ENCODE measurements at places on chromosomes 11 and 22.

DNA sequence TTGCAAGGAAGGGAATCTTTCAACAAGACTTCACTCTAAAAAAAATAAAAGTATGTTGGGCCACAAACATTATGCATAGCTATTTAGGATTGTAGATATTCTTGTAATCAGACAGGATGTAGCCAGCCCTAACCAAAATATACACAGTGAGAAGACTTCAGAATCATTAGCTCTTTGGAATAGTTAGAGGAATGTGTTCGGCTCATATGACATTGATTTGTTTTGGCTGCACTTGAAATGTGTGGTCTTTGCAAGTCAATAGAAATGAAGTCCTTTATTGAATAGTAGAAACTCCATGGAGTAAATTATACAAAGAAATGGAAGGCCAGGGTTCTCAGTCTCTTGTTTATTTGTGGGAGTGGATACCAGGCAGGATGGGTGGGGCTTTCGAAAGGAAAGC lies 692.1 kb downstream of the NTM start:
- no peak for DNase-seq

DNA sequence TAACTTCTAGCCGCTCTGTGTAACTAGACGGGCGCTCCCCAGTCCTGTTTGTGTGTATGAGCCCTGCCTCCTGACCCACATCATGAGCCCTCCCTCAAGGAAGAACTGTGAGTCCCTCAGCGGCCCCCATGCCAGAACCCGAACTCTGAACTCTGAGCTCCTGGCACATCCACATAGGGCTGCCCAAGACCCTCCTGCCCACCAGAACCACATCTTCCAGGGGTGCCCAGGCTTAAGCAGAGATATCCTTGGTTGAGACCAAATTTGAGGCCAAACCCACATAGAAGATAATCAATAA lies 3.0 kb downstream of the TRIM29 start:
- no peak for DNase-seq

DNA sequence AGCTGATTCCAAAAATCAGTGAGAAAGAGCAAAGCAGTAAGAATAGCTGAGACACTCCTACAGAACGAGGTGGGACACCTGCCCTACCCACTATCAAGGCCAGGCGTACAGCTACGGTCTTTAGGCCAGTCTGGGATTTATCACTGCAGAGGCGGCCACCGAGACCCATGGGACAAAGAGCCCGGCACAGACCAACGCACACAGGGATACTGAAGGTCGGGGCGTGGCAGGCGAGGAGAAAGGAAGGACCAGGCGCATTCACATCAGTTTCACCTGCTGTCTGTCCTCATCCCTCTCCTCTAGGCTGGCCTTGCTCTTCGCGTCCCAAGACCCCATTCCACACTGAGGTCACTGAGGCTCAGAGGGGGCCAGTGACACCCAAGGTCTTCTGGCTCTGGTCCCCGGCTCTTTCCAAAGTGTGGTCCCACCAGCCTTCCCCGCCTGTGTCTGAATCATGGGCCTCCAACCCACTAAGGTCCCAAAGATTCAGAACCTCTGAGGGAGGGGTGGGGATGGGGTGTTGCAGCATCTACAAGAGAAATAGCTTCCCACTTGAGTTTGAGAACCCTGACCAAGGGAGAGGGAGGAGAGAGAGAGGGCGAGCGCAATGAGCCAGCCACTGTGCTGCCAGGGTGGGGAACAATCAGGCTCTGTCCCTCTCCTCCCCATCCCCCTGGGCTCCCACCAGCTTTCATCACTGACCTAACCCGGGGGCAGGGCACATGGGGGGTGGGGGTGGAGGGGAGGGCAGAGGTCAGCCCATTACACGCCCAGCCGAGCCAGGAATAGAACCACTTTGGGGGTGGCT lies 7.2 kb upstream of the PICK1 start:
- DNase-seq = no peak

- DNase-seq = no peak
Measured at GRCh38 chr22:48952256-48953102, 875.2 kb downstream of the BRD1 start.

GRCh38 chr11:134030853-134031252 lies 38.0 kb upstream of the JAM3 start:
- DNase-seq = no peak

- no peak for DNase-seq
Measured at GRCh38 chr11:113736323-113736722, 30.2 kb upstream of the TMPRSS5 start.

DNA sequence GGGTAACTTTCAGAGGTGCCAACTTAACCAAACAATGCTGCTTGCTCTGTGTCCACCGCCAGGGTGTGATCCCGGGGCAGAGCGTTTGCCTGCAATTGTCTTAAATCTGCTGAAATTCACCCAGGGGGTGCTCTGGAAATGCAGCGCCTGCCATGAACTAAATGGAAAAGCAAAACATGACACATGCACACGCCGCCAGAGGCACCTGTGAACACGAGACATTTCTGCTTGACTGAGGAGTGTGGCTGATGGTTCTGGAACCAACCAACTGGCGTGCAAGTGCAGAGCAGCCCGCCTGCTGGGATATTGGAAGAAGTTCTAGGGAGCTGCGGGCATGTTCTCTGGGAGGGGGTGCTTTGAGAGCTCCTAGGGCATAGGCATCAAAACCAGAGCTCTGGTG lies 30.4 kb downstream of the DSCAML1 start:
- DNase-seq = no peak

DNA sequence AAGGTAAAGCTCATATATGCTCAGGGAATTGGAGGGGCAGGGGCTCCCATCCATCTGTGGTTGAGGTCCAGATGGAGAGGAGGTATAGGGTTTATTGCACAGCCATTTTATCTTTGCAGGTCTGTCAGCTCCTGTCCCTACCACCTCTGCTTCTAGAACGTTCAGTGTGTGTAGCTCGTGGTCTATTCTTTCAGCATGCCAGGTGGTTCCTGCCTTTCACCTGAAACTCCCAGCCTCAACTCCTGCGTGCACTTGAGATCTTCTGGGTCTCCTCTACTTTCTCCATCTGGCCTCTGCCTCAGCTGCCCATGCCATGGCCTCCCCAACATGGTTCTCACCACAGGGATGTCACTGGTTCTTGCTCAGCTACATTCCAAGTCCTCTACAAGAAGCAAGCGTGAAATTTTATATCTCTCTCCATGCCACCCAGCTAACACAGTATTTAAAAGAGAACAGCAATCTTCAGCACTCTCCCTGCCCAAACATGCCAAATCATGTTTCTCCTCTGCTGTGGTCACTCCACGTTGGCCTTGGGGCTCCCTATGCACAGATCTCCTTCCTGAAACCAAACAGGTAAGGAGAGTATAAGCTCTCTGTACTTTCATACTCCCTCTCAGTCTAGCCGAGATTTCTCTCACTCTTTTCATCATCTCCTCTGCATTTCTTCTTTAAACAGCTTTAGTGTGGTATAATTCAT lies 157.8 kb upstream of the TRPC6 start:
- no peak for DNase-seq

DNA sequence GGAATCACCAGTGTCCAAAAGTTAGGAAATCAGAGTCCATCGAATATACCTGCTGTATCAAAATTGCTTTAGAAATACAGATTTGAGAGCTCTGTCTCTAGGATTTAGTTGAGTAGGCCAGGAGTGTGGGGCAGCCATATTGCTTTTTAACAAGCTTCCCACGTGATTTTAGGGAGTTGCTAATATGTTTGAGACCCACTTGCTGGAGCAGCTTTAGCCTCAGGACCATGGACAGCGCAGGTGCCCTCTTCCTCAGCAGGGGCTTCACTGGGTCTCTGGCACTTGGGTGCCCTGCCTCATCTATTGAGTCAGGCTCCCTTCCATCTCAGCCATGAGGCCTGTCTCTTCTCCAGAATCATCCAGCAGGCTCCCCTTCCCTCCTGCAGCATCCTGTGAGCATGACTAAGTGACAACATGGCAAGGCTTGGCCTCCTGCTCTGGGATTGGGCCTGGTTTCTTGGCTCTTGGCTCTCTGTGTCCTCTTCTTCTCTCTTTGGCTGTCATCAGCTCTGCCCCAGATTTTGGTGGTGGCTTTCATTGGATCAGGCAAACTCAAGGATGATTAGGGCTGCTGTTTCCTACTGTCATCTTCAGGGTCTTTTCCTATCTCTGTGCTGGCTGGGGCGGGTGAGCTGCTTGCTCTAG lies 70.0 kb downstream of the SGSM1 start:
- no peak for DNase-seq

DNA sequence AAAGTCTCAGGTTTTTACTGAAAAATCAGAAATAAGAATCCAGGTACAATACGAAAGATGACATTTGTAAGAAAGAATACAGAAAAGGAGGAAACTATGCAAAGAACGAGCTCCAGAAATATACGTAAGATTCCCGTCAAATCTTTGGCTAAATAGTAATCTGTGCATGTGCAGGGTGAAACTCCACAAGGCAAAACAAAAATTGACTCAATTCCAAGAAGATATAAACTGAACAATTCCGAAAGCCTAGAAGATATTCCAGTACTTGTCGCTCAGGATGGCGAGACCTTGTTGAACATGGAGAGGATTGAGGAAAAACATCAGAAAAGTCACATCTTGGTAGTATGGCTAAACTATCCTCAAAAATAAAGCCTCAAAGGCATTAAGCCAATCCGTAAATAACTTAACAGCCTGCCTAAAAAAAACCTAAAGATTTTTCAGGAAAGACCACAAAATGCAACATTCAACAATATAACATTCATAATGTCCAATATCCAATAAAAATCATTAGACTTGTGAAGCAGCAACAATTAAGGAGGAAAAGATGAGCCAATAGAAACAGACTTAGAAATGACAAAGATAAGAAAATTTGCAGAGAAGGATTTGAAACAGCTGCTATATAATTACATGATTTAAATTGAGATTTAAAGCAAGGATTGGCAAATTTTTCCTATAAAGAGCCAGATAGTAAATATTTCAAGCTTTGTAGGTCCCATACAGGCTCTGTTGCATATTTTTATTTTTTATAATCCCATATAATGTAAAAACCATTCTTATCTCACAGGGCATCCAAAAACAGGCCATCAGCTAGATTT lies 166.4 kb upstream of the UBASH3B start:
- DNase-seq = no peak

GRCh38 chr22:25142102-25142501 lies 57.6 kb upstream of the CRYBB3 start:
- DNase-seq = no peak

DNA sequence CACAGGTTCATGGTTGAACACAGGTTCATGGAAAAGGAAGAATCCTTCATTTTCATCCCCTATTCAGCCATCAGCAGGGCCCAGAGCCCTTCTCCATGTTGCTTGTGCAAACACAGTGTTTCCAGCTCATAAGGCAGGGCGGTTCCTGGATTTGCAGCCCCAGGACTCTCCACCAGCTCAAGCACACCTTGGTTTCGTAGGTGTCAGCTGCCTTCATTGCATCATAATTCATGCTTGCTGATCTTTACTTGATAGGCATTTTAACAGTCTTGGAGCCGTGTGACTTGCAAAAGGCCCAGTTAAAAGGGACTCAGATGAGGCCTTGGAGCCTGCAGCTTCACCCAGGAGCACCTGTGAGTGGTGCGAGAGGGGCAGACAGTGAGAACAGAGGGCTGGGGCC lies 318.1 kb upstream of the B3GAT1 start:
- DNase-seq = no peak

DNA sequence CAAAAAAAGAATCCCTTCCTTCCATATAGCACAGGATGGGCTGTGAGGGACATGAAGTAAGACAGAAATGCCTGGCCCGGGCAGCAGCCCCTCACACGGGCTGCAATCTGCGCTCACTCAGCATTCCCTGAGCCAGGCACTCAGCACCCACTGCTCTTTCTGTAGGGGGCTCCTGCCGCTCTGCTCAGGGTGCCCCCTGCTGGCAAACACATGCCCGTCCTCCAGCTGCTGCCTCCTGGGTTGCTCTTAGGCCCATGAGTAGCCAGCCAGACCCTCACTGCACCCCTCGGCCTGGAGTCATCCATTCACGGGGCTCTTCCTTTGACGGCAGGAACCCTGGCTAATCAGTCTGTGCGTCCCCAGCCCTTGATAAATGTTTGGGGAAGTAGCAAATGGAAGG lies 6.9 kb downstream of the MCAT start:
- peak; percentile 34 for DNase-seq

GRCh38 chr11:75867778-75868374 lies 52.9 kb downstream of the UVRAG start:
- peak; percentile 64 for DNase-seq

- no peak for DNase-seq
Measured at GRCh38 chr22:29443452-29443851, 5.1 kb downstream of the RFPL1 start.

GRCh38 chr11:117862019-117862725 lies 14.3 kb downstream of the FXYD6 start:
- no peak for DNase-seq

DNA sequence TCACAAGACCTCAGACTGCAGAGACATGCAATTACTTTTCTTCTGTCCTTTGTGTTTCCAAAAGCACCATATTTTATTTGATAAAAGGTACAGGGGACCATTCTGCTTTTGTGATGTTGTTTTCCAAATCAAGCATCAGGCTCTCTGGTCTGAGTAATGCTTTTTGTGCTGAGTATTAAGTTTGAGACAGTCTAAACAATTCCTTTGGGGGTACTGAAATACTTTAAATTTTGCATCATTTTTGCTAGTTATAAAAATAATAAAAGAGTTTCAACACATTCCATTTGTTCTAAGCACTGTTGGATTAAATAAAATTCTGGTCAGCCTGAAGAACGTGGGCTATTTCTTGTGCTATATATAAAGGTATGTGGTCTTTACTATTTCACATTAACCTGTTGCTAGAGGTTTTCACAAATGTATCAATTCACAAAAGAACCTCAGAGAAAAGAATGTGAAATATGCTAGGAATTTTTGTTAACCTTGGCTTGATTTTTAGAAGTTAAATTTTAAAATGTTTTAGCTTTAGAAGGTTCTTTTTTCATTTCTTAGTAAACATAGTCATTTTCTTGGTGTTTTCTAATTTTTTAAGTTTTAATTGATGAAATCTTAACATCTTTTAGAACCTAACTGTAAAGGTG lies 61.6 kb downstream of the C22orf31 start:
- no peak for DNase-seq

DNA sequence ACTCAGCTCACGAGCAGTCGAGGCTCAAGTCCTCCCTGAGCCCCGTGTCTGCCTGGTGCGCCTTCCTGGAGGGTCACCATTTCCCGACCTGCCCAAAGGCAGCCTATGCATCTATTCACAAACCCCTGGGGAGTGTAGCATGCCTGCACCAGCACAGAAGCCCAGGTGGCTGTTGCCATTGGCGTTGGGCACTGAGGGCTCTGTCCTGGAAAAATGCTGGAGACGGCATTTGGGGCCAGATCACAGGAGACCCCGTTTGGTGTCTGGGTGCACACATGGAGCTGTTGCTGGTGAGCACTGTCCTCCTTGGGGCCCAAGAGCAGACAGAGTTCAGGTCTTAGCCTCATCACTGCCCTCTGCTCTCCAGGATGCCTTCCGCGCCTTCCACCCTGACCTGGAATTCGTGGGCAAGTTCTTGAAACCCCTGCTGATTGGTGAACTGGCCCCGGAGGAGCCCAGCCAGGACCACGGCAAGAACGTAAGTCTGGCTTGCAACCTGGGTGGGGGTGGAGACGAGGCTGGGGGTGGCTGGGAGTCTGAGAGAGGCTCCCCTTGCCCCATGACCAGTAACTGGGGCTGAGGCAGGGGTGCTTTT lies 9.4 kb downstream of the FADS2 start:
- DNase-seq = no peak

Measured in inflammatory macrophage (primary cell).